Hindlimb muscle (tissue), 1 donor: ENCODE measurements at places on chromosomes 7 and 10. TPM values are rescaled to one million over a fixed set of nuclear protein-coding genes. Genes with fewer than 3 reads are reported as not detected.
A peak's percentile ranks its signal among the peaks of the same experiment; 100 is the strongest.

Gene FAM25A
- polyA plus RNA-seq = not detected

DNA sequence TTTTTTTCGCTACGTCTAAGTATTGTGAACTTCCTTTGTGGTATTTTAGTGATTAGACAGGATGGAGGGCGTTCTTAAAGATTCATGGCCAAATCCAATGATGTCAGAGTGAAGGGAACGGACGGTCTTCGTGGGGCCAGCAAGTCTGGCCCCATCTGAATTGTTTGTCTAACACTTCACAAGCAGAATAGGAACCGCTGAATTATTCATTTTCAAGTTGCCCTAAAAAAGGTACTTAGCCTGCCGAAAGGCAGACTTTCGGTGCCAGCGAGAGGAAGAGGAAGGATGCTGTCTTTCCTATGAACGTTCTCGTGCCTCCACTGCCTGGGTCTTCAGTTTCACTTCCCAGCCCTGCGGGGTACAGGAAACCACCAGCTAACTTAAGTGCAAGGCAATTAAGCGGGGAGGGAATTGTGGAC lies 145.7 kb upstream of the SH2B2 start:
- DNase-seq = no peak

GRCh38 chr7:76023002-76023401 lies 24.8 kb downstream of the STYXL1 start:
- peak; percentile 17 for DNase-seq

DNA sequence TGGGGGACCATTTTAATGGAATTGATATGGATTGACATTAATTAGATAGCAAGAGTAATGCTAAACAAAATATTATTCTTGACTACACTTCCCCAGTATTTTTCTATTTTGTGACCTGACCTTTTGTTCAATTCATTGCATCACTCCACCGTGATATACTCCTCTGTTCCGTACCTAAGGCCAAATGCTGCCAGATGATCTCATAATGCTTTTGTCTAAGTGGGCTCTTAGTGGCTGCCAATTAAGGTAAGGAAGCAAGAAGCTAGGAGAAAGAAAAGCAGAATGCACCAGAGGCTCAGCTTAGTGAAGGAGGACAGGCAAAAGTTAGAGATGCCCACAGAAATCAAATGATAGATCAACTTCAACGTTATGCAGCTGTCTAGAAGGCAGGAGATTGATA lies 36.4 kb downstream of the FEZF1 start:
- no peak for DNase-seq
